ENCODE measurements at places on chromosomes 1 and 21.

DNA sequence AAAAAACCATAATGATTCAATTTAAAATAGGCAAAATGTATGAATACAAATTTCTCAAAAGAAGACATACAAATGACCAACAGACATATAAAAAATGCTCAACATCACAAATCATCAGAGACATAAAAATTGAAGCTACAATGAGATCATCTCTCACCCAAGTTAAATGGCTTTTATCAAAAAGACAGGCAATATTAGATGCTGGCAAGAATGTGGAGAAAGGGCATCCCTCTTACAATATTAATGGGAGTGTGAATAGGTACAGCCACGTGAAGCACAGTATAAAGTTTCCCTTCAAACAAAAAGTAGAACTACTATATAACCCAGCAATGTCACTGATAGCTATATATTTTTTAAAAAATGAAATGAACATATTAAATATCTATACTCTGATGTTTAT lies 1481.7 kb downstream of the AMY1C start:
- DNase-seq = no peak

DNA sequence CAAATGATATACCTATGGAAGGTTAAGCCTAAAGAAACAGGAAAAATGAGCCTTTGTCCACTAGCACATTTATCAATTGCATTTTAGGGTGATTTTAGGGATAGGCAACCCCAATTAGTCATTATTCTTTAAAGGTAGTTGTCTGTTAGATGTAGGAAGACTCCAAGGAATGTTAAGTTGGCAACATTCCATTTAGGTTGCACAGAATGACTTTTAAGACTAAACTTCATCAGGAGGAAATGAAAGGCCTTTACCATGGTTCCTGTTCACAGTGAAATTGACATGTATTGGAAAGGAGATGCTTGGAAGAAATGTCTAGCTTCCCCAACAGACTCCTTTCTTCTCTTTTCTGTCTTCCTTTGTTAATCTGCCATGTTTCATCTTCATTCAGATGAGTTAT lies 1.6 kb upstream of the APOBEC4 start:
- DNase-seq = no peak

- no peak for DNase-seq
Observed at GRCh38 chr21:39012326-39013230, 170.7 kb downstream of the PSMG1 start.

- DNase-seq = no peak
Observed at GRCh38 chr21:14271641-14272040, 55.7 kb downstream of the RBM11 start.

DNA sequence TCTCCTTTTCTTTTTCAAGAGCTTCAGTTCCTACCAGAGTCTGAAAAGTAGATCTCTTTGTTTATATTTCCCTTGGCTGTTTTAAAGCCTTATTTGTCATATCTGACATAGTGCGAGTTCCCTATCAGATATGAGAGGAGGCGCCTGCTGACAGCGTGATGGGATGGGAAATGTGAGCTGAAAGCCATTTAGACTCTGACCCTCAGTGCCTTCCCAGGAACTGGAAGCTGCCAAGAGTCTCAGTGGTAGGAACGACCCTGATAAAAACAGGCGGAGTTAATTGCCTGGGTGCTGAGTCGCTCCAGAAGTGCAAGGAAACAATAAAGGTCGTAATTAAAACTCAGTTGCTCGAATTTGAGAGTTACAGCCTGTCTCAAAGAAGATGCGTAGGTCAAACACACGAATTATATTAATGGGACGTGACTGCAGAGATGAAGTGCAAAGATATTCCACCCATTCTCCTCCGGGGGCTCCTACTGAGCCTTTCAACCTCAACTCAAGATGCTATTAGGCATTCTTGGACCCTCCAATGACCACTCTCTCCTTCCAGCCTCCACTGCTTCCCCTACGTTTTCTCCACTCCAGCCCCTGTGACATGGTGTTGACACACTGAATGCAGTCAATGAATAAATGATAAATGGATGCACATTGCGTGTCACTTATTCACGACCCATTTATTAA lies 84.6 kb downstream of the KAZN start:
- no peak for DNase-seq

DNA sequence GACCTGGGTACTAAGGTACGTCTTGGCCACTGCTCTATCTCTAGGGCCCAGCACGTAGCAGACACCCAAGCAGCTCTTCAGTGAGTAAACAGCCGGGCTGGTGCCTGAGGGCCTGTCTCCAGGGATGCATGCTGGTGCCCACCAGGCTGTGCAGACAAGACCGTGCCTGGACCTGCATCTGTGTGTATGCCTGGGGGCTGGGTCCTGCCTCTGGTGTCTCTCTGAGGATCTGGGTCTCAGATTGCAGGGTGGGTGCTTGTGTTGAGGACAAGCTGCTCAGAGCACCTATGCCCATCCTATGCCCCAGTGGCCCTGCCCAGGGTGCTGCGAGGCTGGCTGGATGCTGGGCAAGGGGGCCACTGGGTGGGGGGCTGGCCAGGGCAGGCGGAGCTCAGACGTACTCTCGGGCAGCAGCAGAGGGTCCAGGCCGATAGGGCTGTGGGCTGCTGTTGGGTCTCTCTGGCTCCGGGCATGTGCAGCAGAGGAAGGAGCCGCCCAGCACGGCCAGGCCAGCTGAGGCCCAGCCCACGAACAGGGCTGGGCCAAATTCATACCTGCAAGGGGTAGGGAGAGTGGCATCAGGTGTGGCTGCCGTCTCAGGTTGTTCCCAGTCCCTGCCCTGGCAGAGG lies 4.4 kb downstream of the CLDN19 start:
- no peak for DNase-seq

- no peak for DNase-seq
Observed at GRCh38 chr21:42319851-42320572, 4.8 kb upstream of the TFF3 start.

- DNase-seq = no peak
Observed at GRCh38 chr1:62437273-62437940, 558 bp downstream of the USP1 start.

DNA sequence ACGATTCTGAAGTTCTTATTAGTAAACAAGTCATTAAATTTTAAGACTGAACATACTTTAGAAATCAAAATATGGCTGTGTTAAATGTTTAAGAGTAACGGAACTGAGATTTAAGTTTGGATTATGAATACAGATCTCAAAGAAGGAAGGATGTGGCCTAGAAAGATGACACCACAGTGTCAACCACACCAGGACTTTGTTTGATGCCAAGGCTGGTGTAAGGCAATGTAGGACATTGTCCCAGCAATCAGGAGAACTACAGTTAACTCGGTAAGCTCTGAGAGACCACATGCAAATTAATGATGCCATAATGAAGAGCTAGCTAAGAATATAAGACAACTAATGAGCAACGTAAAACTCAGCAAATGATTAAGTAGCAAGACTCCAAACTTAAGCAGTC lies 932.9 kb downstream of the ADGRL2 start:
- DNase-seq = no peak

DNA sequence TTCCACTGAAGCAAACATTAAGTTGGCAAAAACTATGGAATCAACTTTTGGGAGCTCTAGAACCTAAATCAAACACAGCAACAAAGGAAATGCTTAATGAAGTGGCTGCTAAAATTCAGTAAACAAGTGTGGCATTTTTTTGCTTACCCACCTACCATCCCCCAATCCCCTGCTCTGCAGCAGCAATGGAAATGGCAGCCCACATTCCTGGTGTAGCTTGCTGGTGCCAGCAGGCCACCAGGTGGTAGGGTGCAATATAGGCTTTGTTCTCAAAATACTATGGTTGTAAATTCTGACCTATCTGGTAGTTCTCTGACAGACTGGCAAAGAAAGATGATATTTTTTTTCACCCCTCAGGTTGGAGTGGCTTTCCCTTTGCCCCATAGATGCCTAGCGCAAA lies 42.8 kb downstream of the SHCBP1L start:
- DNase-seq = no peak

DNA sequence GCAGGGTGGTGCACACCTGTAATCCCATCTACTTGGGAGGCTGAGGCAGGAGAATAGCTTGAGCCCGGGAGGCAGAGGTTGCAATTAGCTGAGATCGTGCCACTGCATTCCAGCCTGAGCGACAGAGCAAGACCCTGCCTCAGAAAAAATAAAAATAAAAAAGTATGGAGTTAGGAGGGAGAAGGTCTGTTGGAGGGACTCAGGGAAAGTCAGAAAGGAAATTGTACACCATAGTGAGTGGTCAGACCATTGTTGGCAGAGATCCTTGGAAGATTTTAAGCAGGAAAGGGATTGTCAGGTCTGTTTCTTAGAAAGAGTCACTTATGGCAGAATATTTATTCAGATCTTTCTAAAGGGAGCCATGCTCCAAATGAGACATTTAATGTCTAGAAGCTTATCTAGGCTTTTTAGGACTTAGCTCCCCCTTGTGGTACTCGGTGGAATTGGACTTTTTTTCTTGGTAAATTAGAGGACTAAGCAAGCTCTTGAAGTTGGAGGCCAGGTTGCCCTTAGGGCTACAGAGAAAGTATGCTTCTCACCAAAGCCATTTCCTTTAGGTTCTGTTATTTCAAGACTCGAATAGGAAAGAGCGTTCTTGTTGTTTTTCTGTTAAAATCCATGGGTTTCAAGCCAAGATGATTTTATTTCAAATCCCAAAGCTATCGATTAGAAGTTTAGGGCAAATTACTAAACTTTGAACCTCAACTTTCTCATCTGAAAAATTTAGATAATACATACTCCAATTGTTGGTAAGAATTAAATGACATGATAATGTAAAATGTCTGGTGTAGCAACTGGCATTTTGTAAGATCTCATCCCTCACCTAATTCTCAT lies 16.5 kb downstream of the MIA3 start:
- peak; percentile 65 for DNase-seq

GRCh38 chr1:154429841-154430611 lies 24.9 kb downstream of the IL6R start:
- no peak for DNase-seq

GRCh38 chr21:37463083-37463801 lies 96.7 kb downstream of the DYRK1A start:
- no peak for DNase-seq

DNA sequence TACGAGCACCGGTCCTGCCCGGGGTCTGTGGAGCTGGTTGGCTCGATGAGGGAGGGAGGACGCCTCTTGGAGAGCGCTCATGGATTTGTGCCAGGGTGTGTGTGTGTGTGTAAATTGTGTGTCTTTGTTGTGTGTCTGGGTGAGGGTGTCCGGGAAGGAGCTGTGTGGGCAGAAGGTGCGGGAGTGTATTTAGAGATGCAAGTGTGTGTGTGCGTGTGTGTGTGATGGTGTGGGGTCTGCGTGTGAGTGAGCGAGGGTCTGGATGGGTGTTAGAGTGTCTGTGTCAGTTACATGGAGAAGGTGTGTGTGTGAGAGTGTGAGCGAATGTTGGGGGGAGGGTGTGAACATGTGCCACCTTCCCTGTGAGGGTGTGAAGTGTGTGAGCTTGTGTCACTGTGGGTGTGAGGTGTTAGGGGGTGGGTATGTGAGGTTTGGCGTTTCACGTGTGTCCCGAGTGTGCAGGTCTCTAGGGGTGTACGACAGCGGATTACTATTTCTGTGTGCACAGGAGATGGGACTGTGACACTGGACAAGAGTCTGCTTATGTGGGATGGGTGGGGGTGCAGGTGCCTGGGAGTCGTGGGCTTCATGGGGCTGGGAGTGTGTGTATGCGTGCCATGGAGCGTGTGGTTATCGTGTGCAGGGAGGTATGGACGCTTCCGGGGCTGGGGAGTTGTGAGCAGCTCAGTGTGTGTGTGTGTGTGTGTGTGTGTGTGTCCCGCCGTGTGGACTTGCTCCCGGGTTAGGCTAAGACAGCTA lies 880 bp downstream of the IGSF21 start:
- no peak for DNase-seq

- no peak for DNase-seq
Observed at GRCh38 chr1:214792527-214793186, 189.7 kb downstream of the CENPF start.

DNA sequence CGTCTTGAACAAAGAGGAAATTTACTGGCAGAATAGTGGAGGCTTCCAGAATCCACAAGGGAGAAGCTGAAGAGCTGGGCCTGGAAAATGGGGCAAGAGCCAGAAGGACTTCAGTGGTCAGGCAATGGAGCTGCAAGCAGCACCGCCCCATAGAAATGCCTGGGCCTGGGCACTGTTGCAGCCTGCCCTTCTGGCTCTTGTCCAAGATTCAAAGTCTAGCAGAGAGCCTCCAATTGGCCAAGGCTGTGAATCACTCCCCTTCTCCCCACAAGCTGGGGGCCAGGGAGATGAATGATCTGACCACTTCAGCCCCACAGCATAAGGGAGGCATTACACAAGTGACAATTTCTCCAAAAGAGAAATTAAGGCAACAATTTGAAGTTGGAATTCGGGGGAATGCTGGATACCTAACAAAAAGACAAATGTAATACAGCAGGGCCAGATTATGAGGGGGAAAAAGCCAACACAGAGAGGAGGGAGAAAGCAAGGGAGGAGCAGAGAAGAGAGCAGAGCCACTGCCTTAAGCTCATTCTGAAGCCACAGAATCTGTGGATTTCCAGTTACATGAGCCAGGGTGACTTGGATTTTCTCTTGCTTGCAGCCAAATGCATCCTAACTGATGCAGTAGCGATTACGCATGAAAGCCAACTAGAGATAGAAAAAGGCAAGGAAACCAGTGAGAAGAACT lies 80.3 kb downstream of the LRIG2 start:
- DNase-seq = no peak

DNA sequence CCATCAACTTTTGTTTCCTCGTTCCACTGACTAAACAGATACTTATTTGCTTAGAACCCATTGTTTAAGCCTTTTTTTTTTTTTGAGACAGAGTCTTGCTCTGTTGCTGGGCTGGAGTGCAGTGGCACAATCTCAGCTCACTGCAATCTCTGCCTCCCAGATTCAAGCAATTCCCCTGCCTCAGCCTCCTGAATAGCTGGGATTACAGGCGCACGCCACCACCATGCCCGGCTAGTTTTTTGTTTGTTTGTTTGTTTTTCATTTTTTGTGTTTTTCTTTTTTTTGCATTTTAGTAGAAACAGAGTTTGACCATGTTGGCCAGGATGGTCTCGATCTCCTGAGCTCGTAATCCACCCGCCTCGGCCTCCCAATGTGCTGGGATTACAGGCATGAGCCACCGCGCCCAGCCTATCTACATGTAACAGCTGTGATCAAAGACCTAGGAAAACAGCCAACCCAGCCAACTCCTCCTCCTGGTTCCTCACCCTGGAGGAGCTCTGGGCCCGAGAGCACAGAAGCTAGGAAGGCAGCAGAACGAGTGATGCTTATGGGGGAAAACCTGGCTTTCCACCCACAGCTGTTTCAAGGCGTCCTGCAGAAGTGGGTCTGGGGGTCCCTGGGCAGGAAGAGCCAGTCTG lies 32.9 kb downstream of the KCNN3 start:
- DNase-seq = no peak

- DNase-seq = no peak
Observed at GRCh38 chr1:19210772-19211549, 895 bp upstream of the UBR4 start.

DNA sequence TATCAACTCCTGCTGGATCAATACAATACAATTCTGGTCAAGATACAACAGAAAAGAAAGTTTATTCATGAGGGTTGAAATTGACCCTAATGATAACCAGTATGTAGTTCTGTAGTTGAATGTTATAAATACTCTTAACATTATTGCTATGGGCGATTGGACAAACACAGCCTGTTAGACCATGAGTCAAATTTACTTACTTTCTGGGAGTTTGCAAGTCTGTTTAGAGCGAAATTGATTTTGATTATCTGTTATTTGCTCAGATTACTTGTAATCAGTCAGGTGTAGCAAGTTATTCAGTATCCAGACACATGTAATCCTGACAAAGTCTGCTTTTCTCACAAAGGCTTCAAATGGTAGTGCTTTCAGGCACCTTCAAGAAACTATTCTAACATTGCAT lies 216.6 kb upstream of the B3GALT2 start:
- no peak for DNase-seq

GRCh38 chr1:64896551-64896950 lies 69.8 kb downstream of the JAK1 start:
- DNase-seq = no peak
